Brain (organoid and tissue), 16 donors: ENCODE measurements at places on chromosomes 7 and 10.

DNA sequence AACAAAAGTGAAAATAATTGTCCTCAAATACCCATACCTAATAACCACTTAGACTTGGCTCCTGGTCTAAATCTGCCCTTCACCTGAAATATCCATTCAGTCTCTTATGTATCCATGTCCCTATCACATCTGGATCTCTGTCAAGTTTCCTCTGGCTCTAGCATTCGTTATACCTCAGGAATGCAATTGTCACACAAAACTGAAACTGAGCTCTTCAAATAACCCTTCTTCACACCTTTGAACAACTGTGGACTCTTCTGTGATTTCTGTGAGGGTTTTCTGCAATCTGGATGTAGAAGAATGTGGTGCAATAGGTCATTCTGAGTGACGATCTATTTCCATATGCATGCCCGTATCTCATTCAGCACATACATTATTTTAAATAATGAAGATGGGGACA, 53.5 kb upstream of the FGL2 start:
- no peak for DNase-seq

GRCh38 chr10:972763-973162, 15.5 kb upstream of the GTPBP4 start:
- no peak for DNase-seq

- no peak for DNase-seq
Observed at GRCh38 chr7:151572136-151572535, 52.4 kb upstream of the RHEB start.

DNA sequence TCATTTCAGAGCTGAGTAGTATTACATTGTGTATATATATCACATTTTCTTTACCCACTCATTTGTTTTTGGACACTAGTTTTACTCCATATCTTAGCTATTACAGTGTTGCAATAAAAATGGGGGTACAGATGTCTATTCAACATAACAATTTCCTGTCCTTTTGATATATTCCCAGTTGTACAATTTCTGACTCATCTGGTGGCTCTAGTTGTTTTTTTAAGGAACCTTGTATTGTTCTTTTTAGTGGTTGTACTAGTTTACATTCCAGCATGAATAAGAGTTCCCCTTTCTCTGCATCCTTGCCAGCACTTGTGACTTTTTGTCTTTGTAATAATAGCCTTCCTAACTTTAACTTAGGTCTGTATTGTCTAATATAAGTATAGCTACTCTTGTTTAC, 739.9 kb downstream of the XPNPEP1 start:
- DNase-seq, result no peak

GRCh38 chr7:7408001-7408770, 127.5 kb downstream of the COL28A1 start:
- no peak for DNase-seq

DNA sequence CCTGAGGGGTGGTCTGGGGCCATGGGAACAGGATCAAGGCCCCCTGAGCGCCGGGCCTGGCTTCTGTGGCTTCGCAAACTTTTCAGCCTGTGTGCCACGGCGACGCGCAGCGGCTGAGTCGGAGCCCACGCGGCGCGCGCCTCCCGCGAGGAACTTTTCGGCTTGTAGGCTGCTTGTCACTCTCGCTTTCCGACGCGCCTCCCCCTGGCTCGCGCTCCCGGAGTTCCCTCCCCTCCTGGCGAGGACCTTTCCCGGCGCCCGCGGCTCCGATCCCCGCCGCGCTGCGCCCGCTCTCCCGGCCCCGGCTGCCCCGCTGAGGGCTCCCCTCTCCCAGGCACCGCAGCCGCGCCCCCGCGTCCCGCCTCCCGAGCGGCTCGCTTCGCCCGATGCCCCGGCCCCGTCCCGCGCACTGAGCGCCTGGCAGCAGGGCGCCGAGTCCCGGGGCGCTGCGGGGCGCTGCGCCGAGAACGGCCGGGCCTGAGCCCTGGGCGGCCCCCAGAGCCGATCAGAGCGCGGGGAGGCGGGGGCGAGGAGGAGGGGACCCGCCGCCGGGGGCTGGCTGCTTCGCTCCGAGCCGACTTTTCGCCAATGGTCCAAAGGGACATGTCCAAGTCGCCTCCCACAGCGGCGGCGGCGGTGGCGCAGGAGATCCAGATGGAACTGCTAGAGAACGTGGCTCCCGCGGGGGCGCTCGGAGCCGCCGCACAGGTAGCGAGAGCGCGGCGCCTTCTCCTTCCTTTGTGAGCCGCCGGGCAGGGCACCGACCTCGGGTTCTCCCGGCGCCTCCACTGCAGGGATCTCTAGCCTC, at the start of gene CACNB2:
CACNB2 (plus strand) TSS at position 276 of the 808 bp plus-strand sequence.
- peak; percentile 79 for DNase-seq

GRCh38 chr7:114711241-114711640, 210.7 kb upstream of the MDFIC start:
- no peak for DNase-seq

GRCh38 chr10:125392609-125393008, 232.2 kb upstream of the CTBP2 start:
- no peak for DNase-seq

DNA sequence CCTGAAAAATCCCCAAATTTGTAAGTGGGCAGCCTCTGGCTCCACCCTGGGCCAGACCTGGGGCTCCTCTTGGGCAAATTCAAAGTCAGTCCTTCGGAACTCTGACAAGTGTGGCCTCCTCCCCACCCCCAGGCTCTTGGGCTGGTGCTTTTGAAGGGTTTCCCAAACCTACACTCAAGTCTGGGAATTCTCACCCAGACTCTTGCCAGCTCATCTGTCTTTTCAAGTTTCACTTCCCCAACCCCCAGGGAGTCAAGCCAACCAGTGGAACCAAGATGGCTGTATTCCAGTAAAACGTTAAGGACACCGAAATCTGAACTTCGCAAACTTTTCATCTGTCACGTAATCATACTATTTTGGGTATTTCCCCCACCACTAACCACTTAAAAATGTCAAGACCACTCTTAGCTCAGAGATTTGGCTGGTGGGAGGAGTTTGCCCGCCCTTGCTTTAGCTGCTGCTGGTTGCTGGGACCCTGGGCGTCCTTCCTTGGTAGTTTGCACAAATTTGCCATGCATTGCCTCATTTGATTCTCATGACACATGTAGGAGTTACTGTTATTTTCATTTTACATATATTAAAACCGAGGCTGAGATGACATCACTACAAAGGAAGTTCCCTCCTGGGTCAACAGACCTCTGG, 1.7 kb upstream of the MYO1G start:
- no peak for DNase-seq

DNA sequence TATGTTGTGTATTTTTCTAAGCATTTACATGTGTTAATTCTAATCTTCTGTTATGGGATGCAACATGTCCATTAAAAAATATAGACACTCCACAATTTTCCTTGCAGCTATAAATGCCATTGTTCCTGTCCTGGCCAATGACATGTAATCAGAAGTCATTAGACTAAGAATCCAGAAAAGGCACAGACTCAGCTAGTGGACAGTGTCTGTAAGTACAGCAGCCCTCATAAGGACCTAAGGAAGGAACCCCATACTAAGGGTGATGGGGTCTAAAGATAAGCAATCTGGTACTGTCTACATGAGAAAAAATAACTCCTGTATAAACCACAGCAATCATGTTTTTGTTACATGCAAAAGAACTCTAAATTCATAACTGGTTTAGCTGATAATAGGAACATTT, 115.9 kb downstream of the GPR85 start:
- DNase-seq, result no peak

DNA sequence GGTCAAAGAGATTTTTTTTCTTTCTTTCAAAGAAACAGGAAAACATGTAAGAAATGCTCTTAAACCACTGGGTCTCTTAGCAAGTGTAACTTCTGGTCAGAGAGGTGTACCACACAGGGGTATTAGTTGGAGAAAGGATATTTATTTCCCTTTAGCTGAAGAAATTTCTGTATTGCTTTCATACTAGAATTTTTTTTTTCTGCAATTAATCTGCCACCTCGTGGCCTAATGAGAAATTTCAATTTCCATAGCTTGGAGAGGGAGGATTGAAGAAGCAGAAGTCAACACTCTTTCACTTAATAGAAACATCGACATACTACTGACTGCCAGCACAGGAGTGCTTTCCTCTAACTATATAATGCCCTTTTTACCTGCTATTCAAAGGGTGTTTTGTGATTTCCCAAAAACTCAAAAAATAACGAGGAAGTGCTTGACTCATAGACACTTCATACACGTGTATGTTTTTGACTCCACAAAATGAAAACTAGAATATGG, 177.6 kb upstream of the NAMPT start:
- DNase-seq, result peak; percentile 61

GRCh38 chr10:4498711-4499251, 327.2 kb upstream of the AKR1E2 start:
- peak; percentile 28 for DNase-seq

DNA sequence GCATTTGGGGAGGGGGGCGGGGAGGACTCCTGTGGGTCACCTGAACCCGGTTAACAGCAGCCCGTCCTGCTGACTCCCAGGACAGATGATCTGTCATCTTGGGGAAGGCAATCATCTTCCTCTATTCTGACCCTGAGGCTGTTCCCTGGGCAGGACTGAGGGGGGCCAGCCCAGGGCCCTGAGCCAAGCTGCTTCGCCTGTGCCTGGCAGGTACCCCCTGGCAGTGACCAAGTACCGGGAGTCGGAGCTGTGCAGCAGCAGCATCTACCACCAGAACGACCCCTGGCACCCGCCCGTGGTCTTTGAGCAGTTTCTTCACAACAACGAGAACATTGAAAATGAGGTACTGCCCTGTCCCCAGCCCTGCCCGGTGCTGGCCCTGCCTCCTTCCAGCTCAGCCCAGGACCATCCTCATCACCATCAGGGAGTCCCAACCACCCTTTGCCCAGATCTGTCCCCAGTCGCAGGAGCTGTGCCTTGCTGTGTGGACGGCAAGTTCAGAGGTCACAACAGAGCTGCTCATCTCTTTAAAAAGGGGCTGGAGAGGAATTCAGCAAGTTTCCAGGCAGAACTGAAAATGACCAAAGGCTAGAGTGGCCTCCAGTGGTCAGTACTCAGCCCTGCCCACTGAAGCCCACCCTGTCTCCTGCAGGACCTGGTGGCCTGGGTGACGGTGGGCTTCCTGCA, 8.1 kb downstream of the AOC1 start:
- no peak for DNase-seq

DNA sequence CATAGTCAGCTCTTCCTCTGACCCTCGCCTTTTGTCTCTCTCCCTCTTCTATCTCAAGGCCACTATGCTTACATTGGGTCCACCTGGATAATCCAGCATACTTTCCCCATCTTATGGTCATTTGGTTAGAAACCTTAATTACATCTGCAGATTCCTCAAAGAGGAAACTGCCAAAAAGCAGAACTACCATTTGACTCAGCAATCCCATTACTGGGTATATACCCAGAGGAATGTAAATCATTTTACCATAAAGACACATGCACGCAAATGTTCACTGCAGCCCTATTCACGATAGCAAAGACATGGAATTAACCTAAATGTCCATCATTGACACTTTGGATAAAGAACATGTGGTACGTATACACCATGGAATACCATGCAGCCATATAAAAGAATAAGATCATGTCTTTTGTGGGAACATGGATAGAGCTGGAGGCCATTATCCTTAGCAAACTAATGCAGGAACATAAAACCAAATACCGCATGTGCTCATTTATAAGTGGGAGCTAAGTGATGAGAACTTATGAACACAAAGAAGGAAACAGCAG, 114.8 kb upstream of the NPY start:
- no peak for DNase-seq

- no peak for DNase-seq
Observed at GRCh38 chr7:129066290-129067131, 11.6 kb upstream of the TNPO3 start.

DNA sequence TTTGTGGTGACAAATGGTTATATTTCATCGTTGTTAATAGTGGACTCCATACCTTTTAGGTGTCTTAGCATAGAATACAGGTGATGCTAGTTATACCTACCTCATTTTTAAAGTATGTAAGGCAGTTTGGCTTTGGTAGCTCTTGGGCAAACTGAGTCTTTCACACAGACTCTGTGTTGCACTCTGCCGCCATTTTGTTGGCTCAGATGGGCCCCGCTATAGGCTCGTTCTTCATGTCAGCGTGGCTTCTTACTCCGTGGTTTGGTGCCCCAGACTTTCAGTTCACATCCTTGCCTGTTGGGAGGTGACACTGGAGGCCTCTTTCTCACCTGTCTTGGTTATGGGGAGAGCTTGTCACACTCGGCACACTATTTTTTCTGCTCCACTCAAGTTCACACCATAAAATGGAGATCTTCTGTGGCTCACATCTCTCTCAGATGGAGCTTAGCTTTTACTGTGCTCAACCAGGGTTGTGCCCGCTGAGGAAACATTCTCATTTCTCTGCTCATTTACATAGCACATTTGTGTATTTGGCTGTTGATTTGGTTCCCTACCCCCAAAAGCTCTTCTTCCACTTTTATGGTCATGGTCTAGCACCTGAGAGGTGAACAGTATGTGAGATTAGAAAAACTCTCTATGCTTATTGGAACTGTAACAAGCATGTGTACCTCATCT, 178.5 kb downstream of the ARID5B start:
- no peak for DNase-seq

DNA sequence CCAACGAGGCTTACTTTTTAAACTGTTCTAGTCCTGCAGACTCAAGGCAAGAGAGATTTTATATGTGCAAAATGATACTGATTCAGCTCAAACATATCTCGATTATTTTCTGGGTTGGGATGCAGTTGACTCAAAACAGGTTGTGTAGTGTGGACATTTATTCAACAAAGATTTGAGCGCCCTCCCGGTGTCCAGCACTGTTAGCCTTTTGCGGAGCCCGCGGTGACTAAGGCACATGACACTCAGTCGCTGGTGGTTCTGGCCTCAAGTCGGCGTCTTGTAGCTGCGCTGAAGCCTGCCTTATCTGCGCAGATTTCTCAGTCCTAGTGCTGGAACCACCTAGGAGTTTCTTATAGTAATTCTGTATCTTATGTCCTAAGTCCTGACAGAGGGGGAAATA, 938 bp upstream of the CADPS2 start:
- DNase-seq, result peak; percentile 53

GRCh38 chr10:131778842-131779241, 122.0 kb upstream of the PPP2R2D start:
- DNase-seq, result no peak

DNA sequence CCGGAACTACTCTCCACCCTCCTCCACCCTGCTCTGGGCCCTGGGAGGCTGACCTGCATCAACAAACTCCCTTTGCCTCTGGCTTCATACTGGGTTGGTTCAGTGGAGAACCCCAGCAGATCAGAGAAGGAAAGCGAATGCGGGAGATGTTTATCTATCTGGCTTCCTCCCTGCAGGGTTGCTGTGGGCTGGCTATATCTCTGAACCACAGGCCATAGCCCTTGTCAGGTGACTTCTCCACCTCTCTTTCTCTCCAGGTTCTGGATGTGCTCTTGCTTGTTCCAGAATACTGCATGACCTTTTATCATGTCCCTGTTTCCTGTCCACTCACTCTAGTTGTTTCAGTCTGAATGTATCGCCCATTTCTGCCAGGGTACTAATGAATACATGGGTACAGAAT, 51.7 kb upstream of the IFRD1 start:
- DNase-seq, result no peak

DNA sequence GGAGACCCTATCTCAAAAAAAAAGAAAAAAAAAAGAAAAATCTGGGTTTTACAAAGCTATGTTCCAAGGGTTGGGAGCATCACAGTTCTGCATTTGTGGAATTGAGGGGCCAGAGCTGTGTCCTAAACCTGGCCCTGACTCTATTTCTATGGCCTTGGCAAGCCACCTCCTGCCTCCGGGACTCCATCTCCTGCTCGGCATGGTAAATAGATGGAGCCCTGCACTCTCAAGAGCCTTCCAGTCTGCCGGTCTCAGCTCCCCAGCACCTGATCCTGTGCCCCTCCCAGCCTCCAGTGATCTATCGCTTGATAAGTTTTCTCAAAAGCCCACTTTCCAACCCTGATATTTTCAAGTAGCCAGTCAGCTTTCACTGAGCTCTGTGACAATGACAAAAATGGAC, 43.0 kb downstream of the KCNH2 start:
- DNase-seq, result no peak

- no peak for DNase-seq
Observed at GRCh38 chr7:5231116-5231515, 41.1 kb downstream of the WIPI2 start.
